Thoracic aorta endothelial cell (primary cell): ENCODE measurements at places on chromosomes 5 and 9. TPM values are rescaled to one million over a fixed set of nuclear protein-coding genes. Genes with fewer than 3 reads are reported as not detected.

Gene SHISAL2B
- total RNA-seq: not detected in 2 replicates

Gene PCDHB11
- total RNA-seq: 0.07 and 0.27 TPM in 2 replicates

Gene CAMLG
- total RNA-seq: 31.9 and 33.6 TPM in 2 replicates

Gene FAM78A
- 4.7 and 5.7 TPM in 2 replicates for total RNA-seq

Gene APBA1
- 9.4 and 12.1 TPM in 2 replicates for total RNA-seq

Gene MARVELD2
- total RNA-seq: 4.9 and 8.9 TPM in 2 replicates
